Stimulated activated CD8-positive, alpha-beta memory T cell treated with anti-CD3 and anti-CD28 coated beads, Interleukin-7, amount 100 ng/mL, for 24 hours (primary cell): ENCODE measurements at places on chromosomes 2 and 18.

DNA sequence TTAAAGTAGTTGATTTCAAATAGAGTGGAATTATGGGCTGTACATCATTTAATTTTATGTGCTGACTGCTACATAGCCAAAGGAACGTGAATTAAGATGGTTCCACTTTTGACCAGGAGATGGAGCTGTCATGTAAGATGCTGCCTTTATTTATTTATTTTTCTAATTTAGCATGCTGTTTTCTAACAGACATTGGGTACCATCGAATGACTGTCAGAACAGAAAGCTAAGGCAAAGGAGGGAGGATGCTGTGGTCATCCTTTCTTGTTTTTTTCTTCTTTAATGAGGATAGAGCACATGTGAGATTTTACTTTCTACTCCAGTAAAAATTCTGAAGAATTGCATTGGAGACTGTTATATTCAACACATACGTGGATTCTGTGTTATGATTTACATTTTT, at the start of gene SCN2A:
Gene SCN2A (plus strand): TSS at position 185 of the 400 bp plus-strand sequence. CDS start 56,410 bp downstream, outside the sequence.
- DNase-seq, result no peak

DNA sequence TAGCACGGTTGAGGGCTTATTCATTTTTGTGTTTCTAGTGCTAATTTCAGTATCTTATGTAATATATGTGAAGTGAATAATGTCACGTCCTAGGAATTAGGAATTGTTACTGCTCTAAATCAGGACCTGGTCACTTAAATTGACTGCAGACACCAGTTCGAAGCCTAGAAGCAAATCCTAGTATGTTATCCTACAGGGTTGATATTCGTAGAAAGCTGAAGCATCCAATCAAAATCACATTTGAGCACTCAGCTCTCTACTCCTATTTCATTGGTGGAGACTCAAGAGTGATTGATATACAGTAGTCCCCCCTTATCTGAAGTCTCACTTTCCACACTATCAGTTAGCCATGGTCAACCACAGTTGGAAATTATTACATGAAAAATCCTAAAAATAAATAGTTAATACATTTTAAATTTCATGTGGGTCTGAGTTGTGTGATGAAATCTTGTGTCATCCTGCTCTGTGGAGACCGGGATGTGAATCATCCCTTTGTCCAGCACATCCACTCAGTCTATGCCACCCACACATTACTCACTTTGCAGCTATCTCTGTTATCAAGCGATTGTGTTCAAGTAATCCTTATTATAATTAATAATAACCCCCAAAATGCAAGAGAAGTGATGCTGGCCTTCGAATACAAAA, 35.2 kb upstream of the SCN9A start:
- DNase-seq, result no peak

- DNase-seq, result no peak
Observed at GRCh38 chr2:174322746-174323145, 12.0 kb upstream of the SP9 start.

- DNase-seq, result no peak
Observed at GRCh38 chr2:237701033-237701858, 73.9 kb downstream of the LRRFIP1 start.

DNA sequence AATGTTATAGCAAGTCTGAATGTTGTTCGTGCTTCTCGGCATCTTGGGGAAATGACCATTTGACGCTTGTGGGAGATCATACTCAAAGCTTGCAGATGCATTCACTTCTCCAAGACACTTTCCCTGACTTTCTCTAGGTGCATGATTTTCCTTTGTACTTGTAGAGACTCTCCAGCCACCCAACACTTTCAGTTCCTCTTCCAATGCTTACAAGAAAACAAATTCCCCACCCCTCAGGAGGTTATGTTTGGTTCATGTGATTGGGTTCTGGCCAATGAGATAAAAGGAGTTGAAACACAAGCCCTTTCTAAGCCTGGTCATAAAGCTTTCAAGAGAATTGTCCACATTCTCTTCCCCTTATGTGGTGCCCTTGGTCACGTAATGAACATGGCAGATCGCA, 156.3 kb downstream of the EPHA4 start:
- DNase-seq, result no peak

DNA sequence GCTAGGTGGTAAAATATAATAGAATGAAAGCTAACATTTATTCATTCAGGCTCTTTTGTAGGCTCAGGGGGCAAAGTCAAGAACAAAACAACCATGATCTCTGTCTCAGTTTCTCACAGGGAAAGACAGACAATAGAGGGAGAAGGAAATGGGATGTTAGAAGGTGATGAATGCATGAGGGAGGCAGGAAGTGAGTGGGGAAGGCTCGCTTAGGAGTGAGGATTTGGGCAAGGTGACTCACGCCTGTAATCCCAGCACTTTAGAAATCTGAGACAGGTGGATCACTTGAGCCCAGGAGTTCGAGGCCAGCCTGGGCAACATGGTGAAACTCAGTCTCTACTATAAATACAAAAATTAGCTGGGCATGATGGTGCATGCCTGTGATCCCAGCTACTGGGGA, 88.4 kb downstream of the CTIF start:
- no peak for DNase-seq

GRCh38 chr2:191696001-191696400, 18.1 kb downstream of the NABP1 start:
- no peak for DNase-seq

- no peak for DNase-seq
Observed at GRCh38 chr2:214774108-214774507, 35.4 kb downstream of the BARD1 start.

- no peak for DNase-seq
Observed at GRCh38 chr2:146990311-146991054, 854.3 kb upstream of the ACVR2A start.

DNA sequence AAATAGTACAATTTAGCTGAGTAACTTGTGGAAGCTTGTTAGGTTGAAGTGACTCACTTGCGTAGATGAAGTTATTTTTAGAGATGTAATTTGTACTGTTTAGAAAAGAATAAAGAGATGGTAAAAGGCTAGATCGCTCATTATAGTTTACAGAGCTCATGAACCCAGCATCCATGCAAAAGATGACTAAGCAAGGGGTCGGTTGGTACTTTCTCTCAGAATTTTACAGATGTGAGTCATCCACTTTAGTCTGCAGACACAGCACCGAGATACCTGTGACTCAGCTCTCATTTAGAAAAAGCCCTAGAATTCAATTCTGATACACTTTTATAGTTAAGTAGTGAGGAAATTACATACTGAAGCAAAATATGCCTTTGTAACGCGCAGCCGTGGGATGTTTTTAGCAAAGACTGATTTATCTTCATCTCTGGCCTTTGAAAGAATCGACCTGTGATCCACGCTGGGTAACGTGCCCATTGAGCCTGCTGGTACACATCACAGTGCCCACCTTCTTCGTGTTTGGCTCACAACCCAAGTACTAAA, 116.5 kb upstream of the FOSL2 start:
- DNase-seq, result no peak

DNA sequence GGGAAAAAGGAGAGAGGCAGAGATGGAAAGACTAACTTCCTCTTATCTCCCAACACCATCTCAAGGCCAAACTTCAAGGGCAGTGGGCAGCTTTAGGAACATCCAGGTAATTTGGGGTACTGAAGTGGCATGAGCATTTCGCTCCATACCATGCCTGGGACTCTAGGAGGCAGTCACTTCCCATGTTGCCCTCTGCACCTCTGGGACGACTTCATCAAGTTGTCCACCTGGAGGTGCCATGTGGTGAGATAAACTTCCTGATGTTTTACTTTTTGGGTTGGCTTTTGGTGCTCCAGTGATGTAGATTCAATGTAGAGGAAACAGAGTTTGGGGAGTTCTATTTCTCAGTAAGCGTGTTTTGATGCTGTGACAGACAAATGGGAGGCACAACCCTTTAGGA, 56.3 kb upstream of the UPP2 start:
- DNase-seq, result no peak

GRCh38 chr2:165214093-165214492, 10.2 kb upstream of the SCN3A start:
- no peak for DNase-seq

- no peak for DNase-seq
Observed at GRCh38 chr2:97713296-97714083, at the start of gene ZAP70. Gene ZAP70, plus strand, starts transcription at chr2:97713576. Its CDS starts 10,461 bp downstream, at chr2:97724037.

- DNase-seq, result no peak
Observed at GRCh38 chr2:9021563-9022211, 18.2 kb upstream of the MBOAT2 start.

DNA sequence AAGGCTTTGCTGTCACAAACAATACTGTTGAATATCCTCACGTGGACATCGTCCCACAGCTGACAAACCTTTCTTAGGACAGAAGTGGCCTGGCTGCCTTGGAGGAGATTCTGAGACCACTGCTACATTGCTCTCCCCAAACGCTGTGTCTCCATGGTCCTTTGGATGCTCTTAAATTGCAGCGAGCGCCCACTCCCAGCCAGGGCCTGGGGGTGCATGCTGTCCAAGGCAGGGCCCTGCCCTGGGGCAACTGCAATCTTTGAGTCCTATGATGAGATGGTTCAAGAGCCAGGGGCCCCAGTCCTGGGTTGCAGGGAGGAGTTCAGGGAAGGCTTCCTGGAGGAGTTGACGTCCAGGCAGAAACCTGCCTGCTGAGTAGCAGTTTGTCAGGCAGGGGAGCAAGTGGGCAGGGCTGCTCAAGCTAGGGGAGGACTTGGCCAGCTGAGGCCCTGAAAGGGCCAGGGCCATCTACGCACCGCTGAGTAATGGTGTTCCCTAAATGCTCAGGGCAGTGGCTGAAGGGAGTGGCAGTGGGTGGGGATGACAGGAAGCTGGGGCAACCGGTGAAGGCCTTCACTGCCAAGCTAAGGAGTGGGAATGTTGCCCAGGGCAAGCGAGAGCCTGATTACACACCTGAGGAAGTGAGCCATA, 10.8 kb upstream of the SDC1 start:
- no peak for DNase-seq

GRCh38 chr2:154697418-154698252, 860 bp upstream of the KCNJ3 start:
- DNase-seq, result no peak

GRCh38 chr2:126801473-126801872, 97.2 kb upstream of the TEX51 start:
- DNase-seq, result no peak

GRCh38 chr2:4012197-4012596, 308.8 kb downstream of the DCDC2C start:
- no peak for DNase-seq

GRCh38 chr2:10576456-10576855, 113.3 kb downstream of the NOL10 start:
- no peak for DNase-seq

GRCh38 chr2:181126311-181126868, 146.0 kb downstream of the UBE2E3 start:
- DNase-seq, result no peak

DNA sequence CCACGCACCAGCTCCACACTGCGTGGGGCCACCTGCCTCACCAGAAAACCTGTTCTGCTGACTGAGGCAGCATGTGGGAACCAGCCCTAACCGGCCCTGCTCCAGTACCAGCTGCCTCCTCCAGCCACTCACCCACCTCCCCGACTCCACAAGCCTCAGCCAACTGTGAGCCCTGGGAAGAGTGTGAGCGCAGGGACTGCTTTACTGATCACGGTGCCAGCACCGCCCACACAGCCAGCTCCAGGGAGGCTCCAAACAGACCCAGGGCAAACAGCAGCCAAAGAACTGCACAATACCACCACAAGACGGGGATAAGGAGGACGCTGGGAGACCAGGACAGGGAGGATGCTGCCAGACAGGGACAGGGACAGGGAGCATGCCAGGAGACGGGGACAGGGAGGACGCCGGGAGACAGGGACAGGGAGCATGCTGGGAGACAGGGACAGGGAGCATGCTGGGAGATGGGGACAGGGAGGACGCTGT, 28.4 kb downstream of the EIPR1 start:
- no peak for DNase-seq
